ENCODE measurements at places on chromosomes 5 and 9.

- no peak for DNase-seq
Measured at GRCh38 chr9:88342246-88342645, 46.0 kb upstream of the SPIN1 start.

DNA sequence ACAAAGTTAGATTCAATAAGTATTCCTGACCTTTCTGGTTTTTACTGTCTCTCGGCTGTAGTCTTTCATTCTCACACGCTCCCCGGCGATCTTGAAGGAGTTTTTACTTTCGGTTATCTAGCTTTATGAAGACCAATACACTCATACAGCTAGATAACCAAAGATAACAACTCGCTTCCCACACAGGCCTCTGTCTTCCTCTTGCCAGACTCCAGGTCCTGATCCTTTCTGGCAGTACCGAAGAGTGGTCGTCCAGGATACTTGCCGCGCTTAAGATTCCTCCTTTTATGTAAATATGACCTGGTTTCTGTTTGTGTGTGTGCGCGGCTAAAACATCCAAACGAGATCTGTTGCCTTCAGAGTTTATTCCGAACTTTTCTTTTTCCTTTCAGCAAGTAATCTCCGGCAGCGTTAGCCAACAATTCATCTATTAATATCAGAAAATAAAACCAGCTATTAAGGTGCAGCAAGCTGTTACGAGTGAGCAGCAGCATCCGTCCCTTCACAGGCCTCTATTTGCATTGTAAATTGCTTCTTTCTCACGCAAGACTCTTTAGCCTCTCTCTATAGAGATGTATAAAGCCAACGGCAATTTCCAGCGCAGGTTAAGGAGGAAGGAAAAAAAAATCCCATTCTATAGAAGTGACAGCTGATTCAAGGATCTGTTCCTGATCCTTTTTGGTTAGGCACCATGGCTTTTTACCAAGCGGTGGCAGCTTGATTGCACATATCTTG, 216.1 kb downstream of the MEF2C start:
- DNase-seq: no peak

DNA sequence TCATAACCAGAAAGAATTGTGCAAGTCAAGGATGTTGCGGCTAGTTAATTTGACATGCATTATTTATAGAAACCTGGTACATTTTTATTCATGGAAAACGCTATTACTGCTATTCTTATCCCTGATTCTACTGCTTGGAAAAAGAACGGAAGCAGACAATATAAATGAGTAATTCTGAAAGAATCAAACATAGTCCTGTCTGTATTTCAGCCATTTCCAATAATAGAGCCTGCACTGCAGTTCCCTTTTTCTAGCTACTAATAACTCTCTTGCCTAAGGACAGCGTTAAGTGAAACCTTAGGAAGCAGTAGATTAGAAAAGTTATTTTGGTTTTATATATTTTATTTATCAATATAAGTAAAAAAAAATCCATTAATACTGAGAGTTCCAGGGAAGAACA, 414.9 kb downstream of the CYLC2 start:
- no peak for DNase-seq

DNA sequence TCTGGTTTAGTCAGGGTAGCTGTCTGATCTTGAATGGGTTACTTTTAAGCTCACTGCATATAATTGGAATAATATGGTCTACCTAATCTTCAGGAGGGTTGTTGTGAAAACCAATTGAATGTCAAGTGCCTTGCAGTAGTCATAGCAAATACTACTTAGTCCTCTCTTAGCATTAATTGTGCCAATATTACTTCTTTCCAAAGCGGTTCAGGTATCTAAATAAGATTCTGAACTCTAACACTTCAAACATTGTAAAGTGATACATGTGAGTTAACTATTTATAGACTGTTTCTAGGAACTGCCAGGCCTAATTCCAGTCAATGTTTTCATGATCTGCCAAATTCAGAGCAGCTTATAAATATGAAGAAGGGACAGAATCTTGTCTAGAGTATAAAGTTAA, 140.2 kb downstream of the SH3GL2 start:
- no peak for DNase-seq

GRCh38 chr5:173355561-173355960, 27.3 kb upstream of the STC2 start:
- DNase-seq: no peak

DNA sequence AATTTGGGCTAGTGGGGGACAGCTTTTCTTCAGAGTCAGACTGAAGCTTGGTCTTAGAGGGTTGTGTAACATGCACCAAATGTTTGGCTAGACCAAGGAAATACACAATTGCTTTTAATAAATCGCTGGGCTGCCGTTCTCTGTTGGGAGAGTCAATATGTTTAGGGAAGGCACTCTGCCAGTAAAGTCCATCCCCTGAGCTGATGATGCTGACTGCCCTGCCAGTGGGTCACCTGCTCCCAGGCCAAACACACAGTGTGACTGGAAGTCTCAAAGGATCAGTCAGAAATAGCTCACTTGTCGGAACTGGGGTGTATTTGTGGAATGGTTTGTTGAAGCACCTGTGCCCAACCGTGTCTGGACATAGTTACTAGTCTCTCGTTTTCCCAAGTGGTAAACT, 17.9 kb upstream of the ZNF474 start:
- no peak for DNase-seq
